Activated CD8-positive, alpha-beta memory T cell treated with anti-CD3 and anti-CD28 coated beads, Interleukin-2, amount 50 U/mL, for 4 hours (primary cell): ENCODE measurements at places on chromosomes 4 and X.

DNA sequence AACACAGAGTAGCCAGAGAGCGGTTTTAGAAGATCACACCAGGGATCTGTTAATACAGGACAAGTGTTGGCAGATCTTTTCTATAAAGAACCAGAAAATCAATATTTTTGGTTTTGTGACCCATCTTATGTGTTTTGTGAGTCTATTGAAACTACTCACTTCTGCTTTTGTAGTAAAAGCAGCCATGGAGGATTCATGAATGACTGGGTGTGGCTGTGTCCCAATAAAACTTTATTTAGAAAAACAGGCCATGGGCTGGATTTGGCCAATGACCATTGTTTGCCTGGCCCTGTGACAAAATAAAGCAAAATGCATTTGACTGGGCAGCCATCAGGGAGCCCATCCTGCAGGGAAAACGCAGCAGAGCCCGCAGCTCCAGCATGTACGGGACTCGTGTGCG lies 99.9 kb upstream of the ADRA2C start:
- DNase-seq = no peak

- no peak for DNase-seq
Measured at GRCh38 chrX:125742811-125743210, 423.1 kb downstream of the TEX13C start.

DNA sequence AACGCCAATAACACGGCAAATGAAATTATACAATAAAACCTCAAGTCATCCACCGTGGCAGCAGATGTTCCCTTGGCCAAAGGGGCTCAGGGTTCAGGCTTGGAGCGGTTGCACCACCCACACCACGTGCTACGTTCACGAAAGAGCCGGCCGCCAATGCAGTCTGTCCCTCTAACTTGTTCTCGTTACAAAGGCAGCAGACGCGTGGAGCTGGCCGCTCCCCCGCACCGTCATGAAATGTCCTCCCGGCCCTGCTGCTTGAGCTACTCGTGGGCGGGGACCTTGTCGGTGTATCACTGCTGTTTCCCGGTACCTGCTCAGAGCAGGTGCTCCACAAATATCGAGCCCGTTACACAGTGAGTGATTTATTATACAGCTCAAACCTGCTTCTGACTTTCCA lies 36.4 kb upstream of the MAN2B2 start:
- DNase-seq = no peak

- DNase-seq = no peak
Measured at GRCh38 chr4:177404986-177405385, 37.3 kb downstream of the AGA start.

DNA sequence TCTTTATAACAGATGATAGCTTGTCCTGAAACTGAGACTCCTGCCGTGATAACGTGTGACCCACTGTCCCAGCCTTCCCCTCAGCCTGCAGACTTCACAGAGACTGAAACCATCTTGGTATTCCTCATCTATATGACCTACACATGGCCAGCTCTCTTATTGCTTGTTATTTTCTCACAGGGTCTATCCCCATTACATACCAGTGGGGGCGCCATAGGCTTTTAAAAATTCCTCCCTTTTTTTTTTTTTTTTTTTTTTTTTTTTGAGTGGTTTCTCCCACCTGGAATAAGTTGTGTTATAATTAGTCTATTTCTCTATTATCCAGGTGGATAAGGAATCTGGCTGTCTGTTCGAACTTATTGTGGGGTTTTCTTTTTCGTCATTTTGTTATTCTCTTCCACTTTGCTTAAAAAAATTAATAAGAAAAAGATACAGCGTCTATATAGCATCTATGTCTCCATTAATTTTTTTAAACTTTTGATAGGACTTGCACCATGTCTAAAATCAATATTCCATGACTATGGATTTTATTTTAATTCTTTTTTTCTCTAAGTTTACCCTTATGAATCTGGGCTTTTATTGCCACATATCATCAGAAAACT lies 47.2 kb downstream of the GYG2 start:
- no peak for DNase-seq

DNA sequence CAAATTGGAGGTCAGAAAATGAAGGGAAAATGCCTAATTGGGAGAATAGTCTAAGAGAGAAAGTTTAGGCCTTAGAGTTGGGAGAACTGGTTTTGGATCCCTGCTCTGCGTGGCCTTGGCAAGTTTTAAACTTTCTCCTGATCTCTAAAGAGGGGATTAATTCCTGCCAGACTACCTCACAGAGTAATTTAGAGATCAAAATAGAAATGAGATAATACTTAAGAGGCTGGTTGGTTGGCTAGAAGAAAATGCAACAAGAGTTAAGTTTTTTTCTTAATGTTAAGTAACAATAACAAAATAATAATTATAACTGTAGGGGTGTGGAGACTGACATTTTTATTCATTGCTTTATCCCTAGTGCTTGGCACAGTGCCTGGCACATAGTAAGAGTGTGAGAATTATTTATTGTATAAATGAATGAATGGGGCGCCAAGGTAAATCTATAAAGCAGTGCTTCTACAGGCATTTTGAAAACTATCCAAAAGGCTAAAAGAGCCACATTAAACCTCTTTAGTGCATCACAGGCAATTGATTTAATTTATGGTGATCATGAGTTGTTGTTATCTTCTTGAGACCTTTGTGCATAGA lies 160.5 kb downstream of the RASL11B start:
- DNase-seq = no peak

DNA sequence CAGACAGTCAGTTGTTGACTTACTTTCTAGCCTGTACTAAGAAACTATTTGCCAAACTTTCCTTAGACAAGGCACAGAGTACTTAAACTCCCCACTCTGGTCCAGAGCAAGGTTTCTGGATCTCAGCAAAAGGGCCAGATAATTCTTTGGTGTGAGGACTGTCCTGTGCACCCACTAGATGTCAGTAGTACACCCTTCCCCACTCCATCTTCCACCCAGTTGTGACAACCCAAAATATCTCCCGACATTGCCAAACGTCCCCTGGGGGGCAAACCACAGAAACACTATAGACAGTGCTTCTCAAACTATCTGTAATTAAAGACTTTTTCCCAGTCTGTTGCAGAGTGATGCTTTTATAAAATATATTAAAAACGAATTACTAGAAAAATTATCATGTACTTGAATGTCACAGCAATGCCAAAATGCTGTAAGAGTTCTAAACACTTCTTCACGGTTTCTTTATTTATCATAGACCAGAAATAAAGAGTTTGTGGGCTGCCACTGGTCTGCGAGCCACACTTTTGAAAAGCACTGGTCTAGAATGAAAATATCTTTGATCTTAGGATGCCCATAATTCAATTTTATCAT lies 203.5 kb downstream of the PRDM5 start:
- no peak for DNase-seq

DNA sequence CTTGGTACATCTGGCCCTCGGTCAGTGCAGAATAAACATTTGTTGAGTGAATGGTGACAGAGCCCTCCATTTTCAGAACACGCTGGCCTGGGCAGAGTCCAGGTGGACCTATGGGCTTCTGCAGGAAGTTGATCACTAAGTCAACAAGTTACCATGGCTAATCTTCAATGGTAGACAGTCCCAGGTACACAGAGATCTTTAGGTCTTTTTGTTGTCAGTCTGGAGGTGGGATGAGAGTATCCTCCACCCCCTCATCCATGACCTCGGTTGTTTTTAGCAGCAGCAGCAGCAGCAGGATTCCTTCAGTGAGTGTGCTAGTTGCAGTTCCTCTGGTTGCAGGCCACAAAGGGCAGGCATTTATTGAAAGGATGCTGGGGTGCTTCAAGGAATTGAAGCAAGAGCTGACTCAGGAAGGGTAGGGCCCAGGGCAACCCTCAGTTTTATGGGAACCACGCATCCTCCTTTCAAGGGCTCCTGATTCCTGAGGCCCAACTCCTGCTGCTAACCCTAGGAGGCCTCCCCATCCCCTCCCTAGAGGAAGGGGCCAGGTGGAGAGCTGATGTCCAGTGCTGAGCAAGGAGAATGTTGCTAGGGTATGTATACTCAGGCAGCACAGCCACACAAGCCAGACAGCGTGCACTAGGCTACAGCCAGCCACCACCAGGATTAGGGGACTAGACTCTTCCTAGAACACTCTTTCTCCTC lies 1.7 kb upstream of the USP27X start:
- no peak for DNase-seq

GRCh38 chrX:38754102-38754790 lies 47.0 kb upstream of the MID1IP1 start:
- peak; percentile 29 for DNase-seq

- no peak for DNase-seq
Measured at GRCh38 chrX:106397788-106398538, 213.8 kb upstream of the RADX start.

- peak; percentile 4 for DNase-seq
Measured at GRCh38 chrX:1411326-1411725, 19.4 kb upstream of the SLC25A6 start.

GRCh38 chr4:1105662-1106061 lies 7.7 kb downstream of the RNF212 start:
- DNase-seq = no peak

- no peak for DNase-seq
Measured at GRCh38 chr4:76499461-76499860, 64.4 kb downstream of the SHROOM3 start.

DNA sequence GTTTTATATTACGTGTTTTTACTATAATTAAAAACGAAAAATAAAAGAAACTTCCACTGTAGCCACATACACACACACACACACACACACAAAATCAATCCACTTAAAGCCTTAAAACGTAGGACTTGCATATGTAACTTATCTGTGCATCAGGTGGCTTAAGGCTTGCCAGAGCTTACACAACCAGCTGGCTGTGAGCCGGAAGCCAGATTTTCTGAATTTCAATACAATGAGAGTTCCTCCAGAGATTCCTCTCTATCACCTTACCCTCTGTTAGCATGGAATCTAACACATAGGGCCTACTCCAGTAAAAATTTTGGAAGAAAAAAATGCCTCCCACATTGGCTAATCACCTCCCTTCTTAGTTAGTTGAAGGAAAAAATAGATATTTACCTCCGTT lies 27.9 kb upstream of the SLITRK4 start:
- no peak for DNase-seq
